ENCODE measurements at places on chromosomes 2 and 18.
A peak's percentile ranks its signal among the peaks of the same experiment; 100 is the strongest.

DNA sequence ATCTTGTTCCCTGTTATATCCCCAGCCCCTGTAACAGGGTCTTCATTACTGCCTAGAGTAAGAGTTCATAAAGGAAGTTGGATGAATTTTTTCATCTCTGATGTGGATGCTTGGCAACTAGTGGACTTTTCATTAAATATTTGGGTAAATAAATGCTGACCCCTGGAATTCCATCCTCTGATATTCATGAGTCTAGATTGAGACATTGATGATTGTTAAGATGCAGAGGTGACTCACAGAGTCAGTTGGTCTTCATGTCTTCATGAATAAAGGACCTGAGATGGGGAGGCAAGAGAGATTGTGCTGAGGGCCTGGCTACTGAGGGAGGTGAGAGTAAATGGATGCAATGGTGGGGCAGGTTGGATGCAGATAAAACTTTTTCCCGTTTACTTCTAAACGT is 132.7 kb upstream of the NT5C1B start:
- no peak for DNase-seq

- peak; percentile 3 for DNase-seq
These were observed 122.8 kb upstream of the LGALSL start for GRCh38 chr2:64331114-64331645.

GRCh38 chr2:239224199-239224570 is 176.6 kb downstream of the HDAC4 start:
- no peak for DNase-seq

DNA sequence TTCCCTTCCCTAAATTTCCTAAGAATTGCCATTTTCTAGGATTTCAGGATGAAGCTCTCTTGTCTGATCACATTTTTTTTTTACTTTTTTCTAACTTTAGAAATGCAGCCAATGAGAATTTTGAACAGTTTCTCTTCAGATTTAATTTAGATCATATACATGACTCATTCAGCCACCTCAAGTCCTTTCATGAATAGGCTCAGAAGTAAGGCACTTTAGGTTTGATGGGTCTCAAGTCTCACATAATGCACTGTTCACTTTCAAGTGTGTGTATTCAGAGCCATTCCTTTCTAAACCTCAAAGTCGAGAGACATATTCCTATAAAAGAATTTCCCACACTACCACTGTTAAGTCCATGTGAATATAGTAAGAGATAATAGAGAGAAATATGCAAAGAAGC is 614.1 kb upstream of the VRK2 start:
- no peak for DNase-seq

- no peak for DNase-seq
These were observed 341.3 kb downstream of the TGIF1 start for GRCh38 chr18:3791238-3791637.

- no peak for DNase-seq
These were observed 22.9 kb downstream of the ITGB1BP1 start for GRCh38 chr2:9400268-9401058.

DNA sequence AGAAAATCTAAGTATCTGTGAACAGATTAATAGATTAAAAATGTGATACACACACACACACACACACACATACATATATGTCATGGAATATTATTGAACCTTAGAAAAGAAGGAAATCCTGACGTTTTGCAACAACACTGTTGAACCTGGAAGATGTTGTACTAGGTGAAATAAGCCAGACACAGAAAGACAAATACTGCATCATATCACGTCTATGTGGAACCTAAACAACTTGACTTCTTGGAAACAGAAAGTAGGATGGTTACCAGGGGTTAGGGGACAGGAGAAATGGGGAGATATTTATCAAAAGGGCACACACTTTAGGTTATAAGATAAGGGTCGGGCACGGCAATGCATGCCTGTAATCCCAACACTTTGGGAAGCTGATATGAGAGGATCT is 698.4 kb upstream of the ID2 start:
- no peak for DNase-seq

- DNase-seq = no peak
These were observed 62.1 kb upstream of the DYNAP start for GRCh38 chr18:54528942-54529376.

- DNase-seq = no peak
These were observed 16.7 kb upstream of the EPB41L5 start for GRCh38 chr2:119996148-119996547.

DNA sequence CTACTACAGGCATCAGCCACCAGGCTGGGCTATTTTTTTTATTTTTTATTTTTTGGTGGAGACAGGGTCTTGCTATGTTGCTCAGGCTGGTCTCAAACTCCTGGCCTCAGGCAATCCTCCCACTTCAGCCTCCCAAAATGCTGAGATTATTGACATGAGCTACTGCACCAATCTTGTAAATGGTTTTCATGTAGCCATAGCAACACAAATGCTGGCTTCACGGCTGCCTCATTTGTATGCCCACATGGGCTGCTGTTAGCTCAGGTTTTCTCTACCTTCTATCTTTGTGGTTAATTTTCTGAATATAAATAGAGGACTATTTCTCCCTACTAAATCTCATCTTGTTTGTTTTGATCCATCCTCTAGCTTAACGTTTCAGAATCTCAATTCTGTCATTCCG is 58.2 kb downstream of the PLEKHM3 start:
- DNase-seq = peak; percentile 14

GRCh38 chr2:177282181-177282641 is 17.7 kb upstream of the NFE2L2 start:
- no peak for DNase-seq

- DNase-seq = peak; percentile 17
These were observed 53.9 kb downstream of the PRKRA start for GRCh38 chr2:178397002-178397605.

- DNase-seq = peak; percentile 69
These were observed 2.0 kb downstream of the SDC1 start for GRCh38 chr2:20222769-20223406.

All from NCI-H526 treated with DMSO at 0.1 percent for 48 hours (cell line).